ENCODE measurements at places on chromosomes 6 and 20.

- DNase-seq = no peak
Observed at GRCh38 chr20:40636486-40636885, 52.5 kb downstream of the MAFB start.

DNA sequence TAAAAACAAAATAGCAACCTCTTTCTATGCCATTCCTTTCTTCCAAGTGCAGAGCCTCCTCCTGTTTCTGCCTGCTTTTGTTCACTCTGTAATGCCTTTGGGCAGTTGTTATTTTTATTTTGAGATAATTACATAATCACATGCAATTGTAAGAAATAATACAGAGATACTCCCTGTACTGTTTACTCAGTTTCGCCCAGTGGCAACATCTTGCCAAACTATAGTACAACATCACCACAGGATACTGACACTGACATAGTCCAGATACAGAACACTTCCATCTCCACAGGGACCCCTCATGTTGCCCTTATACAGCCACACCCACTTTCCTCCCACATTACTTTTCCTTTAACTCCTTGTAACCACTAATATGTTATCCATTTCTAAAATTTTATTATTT, 59.7 kb downstream of the BANF2 start:
- DNase-seq = no peak

DNA sequence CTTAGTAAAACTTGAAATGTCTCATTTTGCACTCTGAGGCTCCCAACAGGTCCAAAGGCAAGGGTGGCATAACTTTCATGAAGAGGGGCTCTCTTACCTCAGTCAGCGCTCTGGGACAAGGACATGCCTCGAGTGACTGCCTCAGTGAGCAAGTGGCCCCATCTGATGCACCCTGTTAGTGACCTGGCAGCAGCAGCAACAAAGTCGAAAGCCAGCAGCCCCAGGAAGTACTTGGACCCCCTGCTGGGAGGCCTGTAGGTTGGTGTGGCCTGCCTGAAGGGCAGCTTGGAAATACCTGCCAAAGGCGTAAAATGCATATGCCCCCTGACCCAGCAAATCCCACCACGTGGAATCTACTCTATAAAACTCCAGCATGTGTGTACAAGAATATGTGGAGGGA, 13.2 kb downstream of the MAP1LC3A start:
- no peak for DNase-seq

DNA sequence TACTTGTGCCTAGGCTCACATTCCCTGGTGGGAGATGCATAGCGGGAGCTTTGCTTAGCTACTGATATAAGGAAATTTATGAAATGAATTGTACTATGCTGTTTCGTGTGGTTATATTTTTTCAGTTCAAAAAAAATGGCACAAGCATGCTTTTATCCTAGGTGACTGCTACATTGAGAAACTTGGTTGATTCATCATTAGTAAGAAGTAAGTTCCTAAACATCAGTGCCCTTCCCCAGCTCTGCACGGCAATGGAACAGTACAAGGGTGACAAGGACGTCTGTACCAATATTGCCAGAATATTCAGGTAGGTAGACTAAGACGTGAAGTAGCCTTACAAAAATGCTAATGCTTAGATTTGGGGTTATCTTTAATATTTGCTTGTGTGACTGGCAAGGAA, 79.7 kb downstream of the ARMC2 start:
- DNase-seq = no peak

GRCh38 chr6:125519367-125519766, 217.6 kb upstream of the HDDC2 start:
- DNase-seq = no peak

GRCh38 chr20:46049815-46050214, 20.8 kb downstream of the SLC12A5 start:
- no peak for DNase-seq

All from aorta (tissue), 5 donors.